ENCODE measurements at places on chromosomes 4 and X.

GRCh38 chrX:124910611-124911010 lies 409.1 kb upstream of the TEX13C start:
- no peak for DNase-seq

DNA sequence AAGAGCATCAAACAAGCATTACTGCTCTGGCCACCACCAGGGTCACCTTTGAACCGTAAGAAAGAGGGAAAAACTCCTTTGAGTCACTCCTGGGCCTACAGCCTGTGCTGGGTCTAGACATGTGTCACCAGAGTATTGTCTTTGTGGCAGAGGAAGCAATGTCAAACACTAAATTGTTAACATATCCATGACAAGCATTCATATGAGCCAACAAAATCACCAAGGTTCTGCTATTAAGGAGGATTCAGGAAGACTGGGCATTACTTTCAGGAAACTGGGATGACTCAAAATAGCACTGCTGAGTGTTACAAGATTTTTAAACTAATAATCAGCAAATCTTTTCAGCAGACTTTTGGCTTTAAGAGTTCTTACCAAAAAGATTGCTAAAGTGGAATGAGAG lies 28.1 kb downstream of the LGI2 start:
- no peak for DNase-seq

DNA sequence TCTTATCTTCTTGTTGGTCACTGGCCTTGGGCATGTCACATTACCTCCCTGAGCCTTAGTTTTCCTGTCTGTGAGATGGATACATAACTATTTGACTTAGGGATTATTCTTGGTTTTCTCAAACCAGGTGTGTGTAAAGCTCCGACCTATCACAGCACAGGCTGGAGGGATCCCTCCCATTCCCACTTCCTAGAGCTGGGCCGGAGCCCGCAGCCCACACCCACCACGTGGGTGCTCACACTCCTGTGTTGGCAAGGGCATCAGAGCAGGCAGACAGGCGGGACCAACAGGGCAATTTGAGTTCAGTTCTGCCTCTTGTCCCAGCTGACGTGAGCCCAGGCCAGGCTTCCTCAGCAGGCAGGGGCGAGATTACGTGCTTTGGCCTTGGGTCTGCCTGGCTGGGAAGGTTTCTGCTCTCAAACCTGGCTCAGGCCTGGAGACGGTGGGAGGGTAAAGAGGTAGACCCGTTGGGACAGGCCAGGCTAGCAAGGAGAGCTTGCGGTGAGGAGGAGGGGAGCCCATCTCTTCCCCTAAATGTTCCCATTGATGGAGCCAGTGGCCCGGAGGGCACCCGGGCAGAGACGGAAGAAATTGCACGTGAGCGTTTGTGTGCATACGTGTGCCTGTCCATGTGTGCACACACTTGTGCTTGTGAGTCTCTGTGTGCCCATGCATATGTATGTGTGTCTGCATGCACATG lies 734 bp upstream of the SH3TC1 start:
- no peak for DNase-seq

GRCh38 chr4:185598846-185599552 lies 63.7 kb upstream of the PDLIM3 start:
- DNase-seq, result no peak

DNA sequence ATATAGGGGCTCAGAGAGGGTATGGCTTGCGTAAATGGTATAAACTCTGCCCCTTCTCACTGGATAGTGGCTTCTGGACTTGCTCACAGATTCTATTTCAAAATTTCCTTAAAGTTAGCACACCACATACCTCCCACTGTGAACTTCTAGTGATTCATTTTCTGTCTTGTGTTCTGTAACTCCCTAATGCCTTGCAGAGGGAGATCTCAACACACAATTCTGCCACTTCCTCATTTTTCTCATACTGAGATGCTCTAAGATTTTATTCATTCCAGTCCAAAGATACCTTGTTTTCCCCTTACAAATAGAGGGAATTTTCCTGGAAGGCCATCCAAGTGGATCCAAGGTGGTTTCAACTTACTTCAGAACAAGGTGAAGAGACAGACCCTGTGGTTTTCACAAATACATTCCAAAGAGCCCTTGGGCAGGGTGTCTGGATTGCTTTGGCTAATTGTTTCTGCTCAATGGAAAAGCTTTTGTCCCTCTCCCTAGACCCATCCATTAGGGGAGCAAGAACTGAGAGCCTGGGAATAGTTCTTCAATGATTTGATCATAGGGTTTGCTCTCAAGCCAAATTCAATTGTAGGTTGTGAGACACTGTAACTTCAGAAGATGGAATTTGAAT lies 52.1 kb upstream of the CAPN6 start:
- no peak for DNase-seq

DNA sequence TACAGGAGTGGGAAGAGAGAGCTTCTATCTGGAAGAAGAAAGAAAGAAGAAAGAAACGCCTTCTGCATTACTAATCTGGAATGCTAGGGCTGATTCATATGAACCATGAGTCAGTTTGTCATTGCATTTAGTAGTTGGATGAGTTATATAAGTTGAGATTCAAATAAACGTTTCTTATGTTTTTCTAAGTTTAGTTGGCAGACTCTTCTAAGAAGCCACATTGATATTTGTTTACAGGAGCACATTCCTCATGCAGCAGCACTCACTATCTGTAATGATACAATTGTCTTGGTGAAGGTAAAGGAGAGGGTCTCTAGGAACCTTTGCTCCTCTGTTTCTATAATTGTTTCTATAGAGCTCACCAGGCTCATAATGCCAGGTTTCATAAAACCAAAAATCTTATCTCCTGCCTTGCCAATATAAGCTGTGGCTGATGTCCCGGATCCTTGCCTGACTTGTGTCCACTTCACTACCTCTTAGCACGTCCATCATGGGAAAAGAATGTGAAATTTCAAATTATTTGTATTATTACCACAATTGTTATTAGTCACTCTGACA lies 39.5 kb downstream of the HOPX start:
- no peak for DNase-seq

DNA sequence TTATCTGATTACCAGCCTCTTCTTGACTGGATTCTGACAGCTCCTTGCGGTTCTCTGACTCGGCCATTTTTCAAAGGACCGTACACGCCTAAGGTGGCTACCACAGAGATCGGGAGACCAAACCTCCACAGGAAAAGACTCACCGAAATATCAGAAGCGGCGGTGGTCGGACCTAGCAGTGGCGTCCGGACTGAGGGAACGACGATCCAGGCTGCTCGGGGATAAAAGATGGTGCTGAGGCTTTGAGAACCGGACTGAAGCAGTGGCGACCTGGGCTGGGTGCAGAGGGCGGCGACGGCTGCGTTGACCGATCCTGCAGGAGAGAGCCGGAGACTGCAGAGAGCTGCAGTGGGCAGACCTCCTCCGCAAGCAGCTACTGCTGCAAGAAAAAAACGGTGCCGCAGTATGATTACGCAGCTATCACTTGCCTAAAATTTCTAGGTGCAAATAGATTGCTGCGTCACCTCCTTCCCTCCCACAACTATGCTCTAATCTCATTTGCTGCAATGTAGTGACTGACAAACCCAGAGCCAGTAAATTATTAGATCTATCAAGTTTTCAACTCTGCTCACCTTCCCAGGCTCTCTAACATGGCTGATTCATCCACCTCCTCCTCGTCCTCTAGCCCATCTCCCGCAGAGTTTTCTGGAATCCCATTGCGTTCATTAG lies at the start of gene NAP1L2:
Gene NAP1L2, minus strand, starts transcription at position 426 of the 669 bp plus-strand sequence. Its CDS starts 359 bp downstream, at position 67.
- no peak for DNase-seq

DNA sequence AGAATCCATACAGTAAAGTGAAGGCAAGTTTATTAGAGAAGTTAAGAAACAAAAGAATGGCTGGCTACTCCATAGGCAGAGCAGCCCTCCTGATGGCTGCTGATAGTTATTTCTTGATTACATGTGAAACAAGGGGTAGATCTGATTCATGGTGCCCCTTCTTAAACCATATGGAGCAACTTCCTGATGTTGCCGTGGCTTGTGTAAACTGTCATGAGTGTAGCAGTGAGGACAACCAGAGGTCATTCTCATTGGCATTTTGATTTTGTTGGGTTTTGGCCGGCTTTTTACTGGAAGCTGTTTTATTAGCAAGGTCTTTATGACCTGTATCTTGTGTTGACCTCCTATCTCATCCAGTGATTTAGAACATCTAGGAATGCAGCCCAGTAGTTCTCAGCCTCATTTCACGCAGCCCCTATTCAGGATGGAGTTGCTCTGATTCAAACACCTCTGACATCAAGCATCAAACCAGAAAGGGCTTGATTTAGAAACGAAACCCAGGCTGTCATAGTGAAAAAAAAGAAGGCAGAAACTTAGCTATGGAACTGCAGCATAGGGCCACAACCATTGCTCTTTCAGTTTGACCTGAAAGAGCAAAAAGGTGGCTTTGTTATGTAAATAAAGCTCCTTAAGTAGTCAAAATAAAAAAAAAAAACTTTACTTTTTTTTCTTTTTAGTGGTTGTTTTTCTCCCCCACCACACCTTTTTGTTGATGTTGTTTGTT lies 37.8 kb downstream of the SPCS3 start:
- peak; percentile 12 for DNase-seq

- no peak for DNase-seq
Observed at GRCh38 chr4:109499513-109499912, 60.5 kb upstream of the MCUB start.
